Posterior cingulate gyrus (tissue), 11 donors: ENCODE measurements at places on chromosomes 7 and 10.

- no peak for DNase-seq
Observed at GRCh38 chr7:90337106-90337505, 9.4 kb upstream of the GTPBP10 start.

- DNase-seq = no peak
Observed at GRCh38 chr10:12470719-12471118, 121.4 kb downstream of the CAMK1D start.

GRCh38 chr7:3497796-3498195 is 196.7 kb downstream of the SDK1 start:
- no peak for DNase-seq

GRCh38 chr7:30898411-30898810 is 13.2 kb upstream of the AQP1 start:
- DNase-seq = no peak

DNA sequence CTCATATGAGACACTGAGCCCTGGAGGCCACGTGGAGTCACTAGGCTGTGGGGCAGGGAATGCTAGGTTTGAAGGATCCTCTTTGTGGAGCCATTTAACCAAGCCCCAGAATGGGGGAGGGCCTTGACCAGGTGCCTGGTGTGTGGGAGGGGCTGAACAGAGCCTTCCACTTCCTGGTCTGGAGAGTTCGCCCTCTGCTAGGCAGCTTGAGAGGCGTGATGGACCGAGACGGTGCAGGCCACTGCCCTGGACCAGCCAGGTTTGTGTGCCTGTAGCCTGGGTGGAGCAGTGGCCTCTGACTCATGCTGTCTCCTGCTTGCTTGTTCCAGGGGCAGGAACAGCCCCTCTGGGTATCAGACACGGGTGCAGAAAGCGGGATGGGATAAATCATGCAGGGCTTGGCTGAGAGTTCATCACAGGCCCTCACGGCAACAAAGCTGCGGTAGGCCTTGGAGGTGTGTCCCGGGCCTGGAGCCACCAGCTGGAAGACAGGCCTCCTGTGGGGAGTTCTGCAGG is 27.4 kb downstream of the ADAMTS14 start:
- DNase-seq = no peak
